ENCODE measurements at places on chromosomes 2 and 18.

- no peak overlapping the region for H3K27ac ChIP-seq
- H3K4me3 ChIP-seq = no peak overlapping the region
- no peaks in the 10 kb centered on the region for H3K4me1 ChIP-seq
- peaks cover 24% of the 10 kb centered on the region for H3K36me3 ChIP-seq
- no peaks in the 10 kb centered on the region for H3K27me3 ChIP-seq
These were observed 89.1 kb downstream of the ANTXR1 start for GRCh38 chr2:69102041-69102593.

- H3K36me3 ChIP-seq = no peaks in the 10 kb centered on the region
- H3K27ac ChIP-seq = no peak overlapping the region
- H3K4me1 ChIP-seq = no peaks in the 10 kb centered on the region
These were observed 19.8 kb downstream of the PROC start for GRCh38 chr2:127437781-127438726.

GRCh38 chr2:18356676-18357075 is 203.8 kb downstream of the RDH14 start:
- DNase-seq = no peak
- H3K4me1 ChIP-seq = no peaks in the 10 kb centered on the region
- H3K27ac ChIP-seq = no peak overlapping the region
- H3K4me3 ChIP-seq = no peak overlapping the region
- H3K27me3 ChIP-seq = no peaks in the 10 kb centered on the region

- DNase-seq = no peak
- peaks cover 3% of the 10 kb centered on the region for H3K27me3 ChIP-seq
- no peak overlapping the region for H3K4me3 ChIP-seq
- H3K4me1 ChIP-seq = no peaks in the 10 kb centered on the region
- no peaks in the 10 kb centered on the region for H3K36me3 ChIP-seq
- no peak overlapping the region for H3K27ac ChIP-seq
These were observed 54.1 kb upstream of the AQP4 start for GRCh38 chr18:26919627-26920026.

DNA sequence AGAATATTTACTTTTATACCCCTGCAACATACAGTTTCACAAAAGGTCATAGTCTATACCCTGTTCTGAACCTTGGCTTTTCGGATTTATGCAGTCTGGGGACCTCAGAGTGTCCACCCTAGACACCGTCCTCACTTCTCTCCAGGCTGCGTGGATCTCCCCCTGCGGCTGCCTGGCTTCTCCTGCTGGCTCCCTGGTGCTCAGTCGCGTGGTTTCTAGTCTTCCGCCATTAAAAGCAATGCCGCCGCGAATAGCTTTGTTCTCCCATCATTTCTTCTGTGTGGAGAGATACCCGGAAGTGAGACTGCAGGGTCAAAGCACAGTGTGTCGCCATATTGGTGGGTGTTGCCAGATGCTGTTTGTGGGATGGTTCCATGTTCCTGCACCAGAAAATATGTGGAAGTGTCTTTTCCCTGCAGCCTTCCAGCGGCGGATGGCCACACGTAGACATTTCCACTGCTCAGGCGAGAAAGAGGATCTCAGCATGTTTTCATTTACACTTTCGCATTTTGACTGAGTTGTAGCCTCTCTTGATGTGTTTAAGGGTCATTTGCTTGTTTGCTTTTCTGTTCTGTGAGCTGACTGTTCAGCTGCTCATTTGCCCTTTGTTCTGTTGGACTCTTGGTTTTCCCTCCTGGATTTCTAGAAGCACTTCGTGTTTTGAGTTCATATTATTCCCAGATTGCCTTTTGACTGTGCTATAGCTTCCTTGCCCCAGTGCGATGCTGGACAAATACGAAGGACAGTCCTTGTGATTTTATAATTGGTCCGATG is 22.9 kb upstream of the ASB1 start:
- H3K4me1 ChIP-seq = no peaks in the 10 kb centered on the region
- no peaks in the 10 kb centered on the region for H3K27me3 ChIP-seq
- DNase-seq = no peak
- peaks cover 13% of the 10 kb centered on the region for H3K36me3 ChIP-seq

- no peaks in the 10 kb centered on the region for H3K4me1 ChIP-seq
- H3K27me3 ChIP-seq = no peaks in the 10 kb centered on the region
- no peak for DNase-seq
- H3K27ac ChIP-seq = no peak overlapping the region
These were observed 31.1 kb downstream of the SS18 start for GRCh38 chr18:26059357-26059756.

GRCh38 chr2:161424394-161424769 is 8.3 kb downstream of the TBR1 start:
- H3K4me3 ChIP-seq = no peak overlapping the region
- peaks cover 99% of the 10 kb centered on the region for H3K27me3 ChIP-seq
- DNase-seq = no peak
- H3K27ac ChIP-seq = no peak overlapping the region

DNA sequence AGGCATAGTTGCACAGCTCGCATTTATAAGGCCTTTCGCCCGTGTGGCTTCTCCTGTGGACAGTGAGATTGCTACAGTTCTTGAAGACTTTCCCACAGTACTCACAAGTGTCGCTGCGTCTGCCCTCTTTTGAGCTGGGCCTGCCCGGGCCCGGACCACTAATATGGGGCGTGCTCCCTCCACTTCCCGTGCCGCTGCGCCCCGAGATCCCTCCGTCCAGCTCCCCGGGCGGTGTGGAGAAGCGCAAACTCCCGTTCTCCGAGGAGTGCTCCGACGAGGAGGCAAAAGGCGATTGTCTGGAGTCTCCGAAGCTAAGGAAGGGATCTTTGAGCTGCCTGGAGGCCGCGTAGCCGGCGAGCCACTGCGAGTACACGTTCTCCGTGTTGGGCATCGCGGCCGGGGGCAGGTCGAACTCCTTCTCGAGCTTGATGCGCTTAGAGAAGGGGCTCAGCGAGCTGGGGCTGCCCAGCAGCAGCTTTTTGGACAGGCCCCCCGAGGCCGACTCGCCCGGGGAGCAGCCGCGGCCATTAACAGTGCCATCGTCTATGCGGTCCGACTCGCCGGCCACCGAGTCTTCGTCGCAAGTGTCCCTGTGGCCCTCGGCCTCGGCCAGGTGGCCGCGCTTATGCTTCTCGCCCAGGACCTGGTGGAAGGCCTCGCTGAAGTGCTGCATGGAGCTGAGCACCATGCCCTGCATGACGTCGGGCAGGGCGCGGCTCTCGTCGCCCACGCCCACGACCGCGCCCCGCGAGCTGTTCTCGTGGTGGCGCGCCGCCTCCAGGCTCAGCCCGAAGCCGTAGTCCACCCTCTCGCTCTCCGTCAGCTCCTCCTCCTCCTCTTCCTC is 92.7 kb downstream of the BCL11A start:
- no peak overlapping the region for H3K27ac ChIP-seq
- DNase-seq = no peak
- H3K4me3 ChIP-seq = no peak overlapping the region
- H3K27me3 ChIP-seq = no peaks in the 10 kb centered on the region
- peaks cover 4% of the 10 kb centered on the region for H3K4me1 ChIP-seq
- H3K36me3 ChIP-seq = no peaks in the 10 kb centered on the region

GRCh38 chr2:8860239-8860638 is 22.8 kb upstream of the KIDINS220 start:
- no peak overlapping the region for H3K4me3 ChIP-seq
- H3K27me3 ChIP-seq = no peaks in the 10 kb centered on the region
- H3K4me1 ChIP-seq = peaks cover 9% of the 10 kb centered on the region
- H3K27ac ChIP-seq = peak overlapping the region; percentile 9
- peaks cover 15% of the 10 kb centered on the region for H3K36me3 ChIP-seq
- no peak for DNase-seq

DNA sequence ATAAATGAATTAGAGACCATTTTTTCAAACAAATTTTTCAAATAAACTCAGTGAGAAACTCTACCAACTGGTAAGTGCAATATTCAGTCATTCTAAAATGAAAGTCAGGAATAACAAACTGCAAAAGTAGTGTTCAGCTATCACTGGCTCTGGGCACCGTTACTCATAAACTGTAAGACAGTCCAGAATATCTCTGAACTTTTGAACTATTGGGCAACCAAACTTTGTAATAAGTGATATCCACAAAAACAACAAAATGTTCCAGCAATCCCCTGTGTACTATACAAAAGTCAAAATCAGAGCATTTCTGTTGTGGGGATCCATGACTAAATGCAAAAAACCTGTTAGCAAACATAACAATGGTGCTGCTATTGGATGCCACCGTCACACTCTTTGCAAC is 56.3 kb downstream of the SLC25A12 start:
- no peaks in the 10 kb centered on the region for H3K4me1 ChIP-seq
- no peak overlapping the region for H3K4me3 ChIP-seq
- no peaks in the 10 kb centered on the region for H3K27me3 ChIP-seq
- DNase-seq = no peak
- peaks cover 70% of the 10 kb centered on the region for H3K36me3 ChIP-seq

GRCh38 chr18:2932247-2933181 is 80.4 kb downstream of the LPIN2 start:
- H3K27ac ChIP-seq = no peak overlapping the region
- peaks cover 46% of the 10 kb centered on the region for H3K36me3 ChIP-seq
- H3K27me3 ChIP-seq = no peaks in the 10 kb centered on the region
- DNase-seq = no peak

Data from RWPE2 (cell line).